Thoracic aorta (tissue), 2 donors: ENCODE measurements at places on chromosomes 2 and 18. TPM values are rescaled to one million over a fixed set of nuclear protein-coding genes. Genes with fewer than 3 reads are reported as not detected.

DNA sequence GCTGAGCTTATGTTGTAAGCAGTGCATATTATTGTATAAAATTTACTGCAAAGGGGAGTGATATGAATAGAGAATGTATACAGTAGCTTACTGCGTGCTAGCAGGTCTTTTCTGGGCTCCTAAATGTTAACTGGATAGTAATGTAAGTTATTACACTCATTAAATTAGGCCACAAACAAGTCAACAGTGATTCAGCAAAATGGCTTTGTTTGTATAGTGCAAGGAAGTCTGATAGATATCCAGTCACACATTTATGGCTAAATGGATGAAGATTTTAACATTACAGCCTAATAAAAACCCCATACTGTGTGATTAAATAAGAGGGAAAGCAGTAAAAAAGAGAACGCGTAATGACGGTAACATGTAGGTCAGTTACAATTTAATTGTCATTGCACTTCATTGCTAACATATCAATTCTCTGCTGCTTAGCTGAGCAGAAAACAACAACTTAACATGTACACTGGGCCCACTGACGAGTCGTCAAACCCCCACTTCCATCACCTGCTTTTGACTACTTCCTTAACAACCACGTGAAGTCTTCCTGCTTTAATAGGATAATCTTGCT lies 665.0 kb upstream of the FANCL start:
- no peak for DNase-seq
- H3K27ac ChIP-seq: no peak overlapping the region
- no peaks in the 10 kb centered on the region for H3K27me3 ChIP-seq

- H3K36me3 ChIP-seq: peaks cover 17% of the 10 kb centered on the region
- no peak for DNase-seq
- no peaks in the 10 kb centered on the region for H3K27me3 ChIP-seq
- H3K4me1 ChIP-seq: peaks cover 14% of the 10 kb centered on the region
These were observed 21.0 kb upstream of the CDKL4 start for GRCh38 chr2:39264733-39265132.

DNA sequence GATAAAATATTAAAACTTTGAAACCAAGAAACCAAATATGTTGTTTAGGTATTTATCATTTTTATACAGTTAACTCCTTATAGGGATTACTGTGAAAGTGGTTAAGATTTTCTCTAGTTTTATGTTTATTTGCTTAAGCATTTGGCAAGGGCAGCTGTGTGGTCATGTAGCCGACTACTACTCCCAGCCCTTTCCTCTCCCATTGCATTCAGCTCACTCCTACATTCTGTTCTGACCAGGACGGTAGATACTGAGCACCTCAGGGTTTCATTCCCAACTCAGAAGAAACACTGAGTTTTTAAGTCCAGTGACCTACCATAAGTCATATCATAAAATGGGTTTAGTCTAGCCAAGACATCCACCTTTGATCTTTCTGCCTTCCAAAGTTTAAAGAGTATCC lies 19.8 kb downstream of the FZD5 start:
- H3K4me3 ChIP-seq: no peak overlapping the region
- no peak for DNase-seq
- H3K27me3 ChIP-seq: no peaks in the 10 kb centered on the region
- no peak overlapping the region for H3K27ac ChIP-seq

The AQP12B gene
- not detected for total RNA-seq

The EMX1 gene
- not detected for total RNA-seq
